ENCODE measurements at places on chromosomes 2 and 18. TPM values are rescaled to one million over a fixed set of nuclear protein-coding genes. Genes with fewer than 3 reads are reported as not detected.

ALLC gene
- total RNA-seq: 0.11 TPM

GRCh38 chr2:34045101-34045655 is 446.1 kb upstream of the FAM98A start:
- DNase-seq: no peak

- DNase-seq: no peak
Observed at GRCh38 chr2:144999936-145000335, 480.0 kb upstream of the ZEB2 start.

DNA sequence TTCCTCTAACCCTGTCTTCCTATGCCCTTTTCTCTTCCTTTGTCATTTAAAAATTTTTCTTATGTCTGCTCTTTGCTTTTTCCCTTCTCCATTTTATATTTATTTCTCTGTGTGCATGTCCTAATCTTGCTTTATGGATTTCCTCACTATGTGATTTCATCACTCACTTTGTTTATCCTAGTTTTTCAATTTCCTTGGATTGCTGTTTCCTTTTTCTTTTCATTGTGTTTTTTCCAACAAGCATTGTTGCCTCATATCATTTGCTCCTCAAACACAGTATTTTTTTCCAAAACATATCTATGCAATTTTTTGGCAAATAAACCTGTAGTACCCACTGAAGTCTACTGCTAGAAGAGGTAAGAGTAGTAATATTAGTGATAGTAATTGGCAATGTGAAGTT is 67.4 kb upstream of the PNPT1 start:
- DNase-seq: no peak

- DNase-seq: no peak
Observed at GRCh38 chr2:12257476-12257875, 459.3 kb upstream of the TRIB2 start.

Data from HepG2 (cell line).